ENCODE measurements at places on chromosomes 2 and 18.

DNA sequence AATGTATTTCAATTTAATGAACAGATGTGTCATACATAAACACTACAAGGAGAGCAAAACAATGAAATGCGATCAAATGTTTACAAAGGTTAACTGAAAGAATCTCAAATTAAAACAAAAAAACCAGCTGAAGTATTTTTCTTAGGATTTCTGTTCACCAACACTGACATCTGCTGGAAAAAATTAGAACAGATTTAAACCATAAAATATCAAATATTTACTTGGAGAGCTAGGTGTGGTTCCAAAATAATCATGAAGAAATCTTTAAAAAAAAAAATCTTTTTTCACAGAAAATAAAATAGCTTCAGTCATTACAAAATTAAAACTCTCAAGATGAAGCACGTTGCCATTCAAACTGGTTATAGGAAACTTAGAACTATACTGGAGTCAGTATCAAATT, 13.8 kb downstream of the MMADHC start:
- peak; percentile 16 for DNase-seq

- DNase-seq = no peak
Observed at GRCh38 chr2:231422056-231422455, 26.5 kb downstream of the B3GNT7 start.

- no peak for DNase-seq
Observed at GRCh38 chr2:120558847-120559246, 176.8 kb upstream of the GLI2 start.

DNA sequence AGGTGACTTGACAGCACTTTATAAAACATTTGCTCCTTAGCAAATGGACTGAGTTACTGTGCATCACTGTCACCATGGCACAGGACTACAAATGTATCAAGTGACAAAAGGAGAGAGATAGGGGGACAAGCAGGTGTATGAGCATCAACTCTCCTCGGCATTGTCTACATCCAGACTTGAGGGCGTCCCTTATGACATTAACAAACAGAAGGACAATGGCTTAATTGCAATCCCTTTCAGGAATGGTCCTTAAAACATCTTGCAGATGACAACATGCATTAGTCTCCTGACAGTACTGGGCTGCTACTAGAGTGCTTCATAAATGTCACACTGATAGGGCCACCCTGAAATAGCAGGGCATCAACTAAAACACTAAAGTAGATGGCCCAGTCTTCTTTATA, 198.8 kb downstream of the PDE1A start:
- no peak for DNase-seq

DNA sequence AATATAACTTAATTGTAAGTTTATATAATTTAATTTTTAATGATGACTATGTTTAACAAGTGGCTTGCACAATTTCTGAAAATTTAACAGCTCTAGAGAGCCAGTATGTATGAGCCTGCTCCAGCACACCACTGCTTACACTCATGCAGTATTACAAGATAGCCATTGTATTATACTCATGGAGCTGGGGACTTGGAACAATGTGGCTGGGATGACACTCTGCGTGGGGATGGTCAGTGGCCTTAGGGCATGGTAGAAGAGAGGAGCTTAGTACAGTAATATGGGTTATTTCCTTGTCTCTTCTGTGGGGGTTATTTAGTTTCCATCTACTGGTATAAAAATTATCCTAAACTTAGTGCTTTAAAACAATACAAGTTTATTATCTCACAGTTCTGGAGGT, 105.1 kb upstream of the STON1 start:
- no peak for DNase-seq

- peak; percentile 11 for DNase-seq
Observed at GRCh38 chr18:26771524-26771923, 94.0 kb downstream of the AQP4 start.

DNA sequence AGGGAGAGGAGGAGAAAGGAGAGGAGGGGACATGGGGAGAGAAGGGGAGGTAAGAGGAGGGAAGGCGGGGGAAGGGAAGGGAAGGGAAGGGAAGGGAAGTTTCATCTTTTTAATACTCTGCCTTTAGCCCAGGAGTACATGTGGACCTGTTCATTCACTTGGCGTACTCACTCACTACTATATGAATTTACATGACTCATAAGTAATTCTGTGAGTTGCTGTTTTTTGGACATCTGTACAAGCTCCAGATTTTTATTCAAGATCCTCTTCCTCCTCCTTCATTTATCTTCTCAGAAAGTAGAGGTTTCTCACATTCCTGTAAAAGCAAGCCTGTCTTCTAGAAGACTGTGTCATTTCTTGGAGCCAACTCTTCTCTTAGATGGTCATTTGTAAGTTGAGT, 84.6 kb downstream of the RDH14 start:
- no peak for DNase-seq

DNA sequence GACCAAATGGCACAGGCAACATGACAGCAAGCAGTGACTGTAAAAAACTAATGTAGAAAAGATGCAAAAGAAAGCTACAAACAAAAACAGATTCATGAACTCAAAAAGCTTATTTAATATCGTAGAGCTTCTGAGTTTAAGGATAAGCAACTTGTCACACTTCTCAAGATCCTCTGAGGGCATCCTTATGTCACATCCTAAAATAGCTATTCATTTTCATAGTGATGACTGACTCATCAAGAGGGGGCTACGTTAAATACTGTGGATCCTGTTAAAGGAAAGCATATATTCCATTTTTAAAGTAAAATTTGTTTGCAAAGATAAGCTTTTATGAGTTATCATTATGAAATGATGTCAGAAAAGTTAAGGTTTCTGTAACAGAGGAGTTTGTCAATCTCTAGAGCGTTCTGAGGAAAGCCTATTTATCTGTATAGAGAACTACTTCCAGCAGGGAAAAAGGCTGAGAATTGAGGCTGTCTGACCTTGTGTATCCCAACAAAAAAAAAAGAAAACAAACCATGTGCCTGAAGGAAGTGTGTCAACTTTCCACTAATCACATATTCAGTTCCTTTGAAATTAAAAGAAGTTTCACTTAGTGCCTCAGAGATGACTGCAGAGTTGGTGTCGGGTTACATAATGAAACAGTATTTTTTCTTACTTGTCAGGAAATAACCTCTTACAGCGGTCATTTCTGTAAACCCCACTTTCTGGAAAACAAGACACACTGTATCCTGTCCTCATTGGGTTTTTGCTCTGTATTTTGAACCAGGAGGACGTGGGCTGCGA, 115.5 kb downstream of the ESCO1 start:
- peak; percentile 23 for DNase-seq

- DNase-seq = no peak
Observed at GRCh38 chr2:53500181-53500580, 267.4 kb upstream of the CHAC2 start.

- no peak for DNase-seq
Observed at GRCh38 chr2:119229716-119230115, 6.1 kb downstream of the STEAP3 start.

GRCh38 chr2:24702800-24703199, 90.4 kb downstream of the PTRHD1 start:
- peak; percentile 84 for DNase-seq

DNA sequence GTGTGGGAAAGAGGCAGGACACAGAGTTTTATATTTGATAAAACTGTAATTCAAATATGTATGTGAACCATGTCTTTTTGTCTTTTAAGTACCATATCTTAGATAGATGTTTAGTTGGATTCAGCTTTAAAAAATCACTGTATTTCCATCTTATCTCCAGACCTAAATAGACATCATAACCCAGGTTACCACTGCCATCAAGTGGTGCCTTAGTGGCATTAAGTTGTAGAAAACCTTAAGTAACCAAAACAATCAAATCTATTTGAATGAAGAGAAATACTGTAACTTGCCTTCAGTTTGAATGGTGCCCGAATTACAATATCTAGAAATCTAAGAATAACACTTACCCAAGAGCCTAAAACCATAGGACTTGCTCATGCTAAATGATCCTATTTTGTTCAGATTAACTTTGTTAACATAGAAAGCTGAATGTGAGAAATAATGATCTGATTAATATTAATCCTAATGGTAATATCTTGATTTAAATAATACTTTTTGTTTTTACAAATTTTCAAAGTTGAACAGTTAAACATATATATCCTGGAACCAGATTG, 92.5 kb upstream of the MAP2 start:
- DNase-seq = peak; percentile 68

DNA sequence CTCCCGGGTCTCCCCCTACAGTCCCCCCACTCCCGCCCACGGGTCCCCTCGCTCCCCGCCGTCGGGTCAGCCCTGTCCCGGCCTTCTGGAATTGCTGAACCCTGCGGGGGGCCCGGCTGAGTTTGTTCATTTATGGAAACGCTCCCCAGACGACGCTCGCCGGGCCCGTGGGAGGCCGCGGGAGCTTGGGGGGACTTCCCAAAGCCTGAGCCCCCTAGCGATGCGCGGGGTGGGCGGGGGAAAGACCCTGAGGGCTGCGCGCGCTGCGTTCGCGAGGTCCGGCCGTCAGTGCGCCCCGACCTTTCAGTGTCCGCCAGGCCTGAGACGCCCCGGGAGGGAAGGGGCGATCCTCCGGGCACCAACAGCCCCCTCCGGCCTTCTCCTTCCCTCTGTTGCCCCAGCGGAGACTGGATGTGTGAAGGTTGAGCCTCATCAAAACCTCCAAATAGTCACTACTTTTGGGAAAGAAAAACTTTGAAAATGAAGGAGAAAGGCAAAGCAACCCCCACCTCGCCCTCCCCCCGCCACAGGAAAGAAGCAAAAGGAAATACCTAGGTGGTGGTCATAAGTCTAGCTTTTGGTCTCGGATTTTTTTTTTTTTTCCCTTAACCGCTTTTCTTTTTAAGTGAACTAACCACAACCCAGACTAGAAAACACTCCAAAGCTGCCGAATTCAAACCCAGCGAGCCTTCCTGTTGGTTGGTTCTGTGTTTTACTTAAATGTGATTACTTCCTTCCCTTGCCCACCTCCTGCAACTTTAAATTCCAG, 509 bp upstream of the CYS1 start:
- DNase-seq = no peak

DNA sequence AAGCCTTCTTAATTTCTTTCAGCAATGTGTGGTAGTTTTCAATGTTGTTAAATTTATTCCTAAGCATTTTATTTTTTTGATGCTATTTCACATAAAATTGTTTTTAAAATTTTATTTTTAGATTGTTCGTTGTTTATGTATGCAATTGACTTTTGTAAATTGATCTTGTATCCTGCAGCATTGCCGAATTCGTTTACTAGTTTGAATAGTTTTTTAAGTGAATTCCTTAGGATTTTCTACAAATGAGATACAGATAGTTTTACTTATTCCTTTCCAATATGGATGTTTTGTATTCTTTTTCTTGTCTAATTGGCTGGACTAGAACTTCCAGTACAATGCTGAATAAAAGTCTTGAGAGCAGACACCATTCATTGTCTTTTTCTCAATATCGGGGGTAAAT, 55.6 kb downstream of the QPCT start:
- no peak for DNase-seq

DNA sequence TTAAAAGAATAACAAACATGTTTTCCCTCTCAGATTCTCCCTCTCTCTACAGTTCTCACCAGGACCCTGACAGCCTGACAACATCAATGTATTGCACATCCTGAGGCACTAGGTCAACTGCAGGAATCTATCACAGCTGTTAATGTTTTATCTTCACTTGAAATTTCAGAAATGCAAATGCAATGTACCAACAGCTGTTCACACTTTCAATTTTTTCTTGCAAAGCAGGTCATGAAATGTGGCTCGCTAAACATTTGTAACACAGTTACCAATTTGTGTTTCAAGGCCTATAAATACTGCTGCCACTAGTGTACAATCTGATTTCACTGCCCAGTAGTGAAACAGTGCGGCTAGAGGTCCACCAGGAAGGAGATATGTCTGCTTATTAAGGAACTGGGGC, 147.8 kb downstream of the EXOC6B start:
- DNase-seq = no peak

- peak; percentile 93 for DNase-seq
Observed at GRCh38 chr2:25851740-25852503, 26.4 kb downstream of the ASXL2 start.

GRCh38 chr2:238090887-238091286, 9.3 kb upstream of the ESPNL start:
- no peak for DNase-seq

- DNase-seq = no peak
Observed at GRCh38 chr2:71496156-71496770, 42.9 kb downstream of the DYSF start.

DNA sequence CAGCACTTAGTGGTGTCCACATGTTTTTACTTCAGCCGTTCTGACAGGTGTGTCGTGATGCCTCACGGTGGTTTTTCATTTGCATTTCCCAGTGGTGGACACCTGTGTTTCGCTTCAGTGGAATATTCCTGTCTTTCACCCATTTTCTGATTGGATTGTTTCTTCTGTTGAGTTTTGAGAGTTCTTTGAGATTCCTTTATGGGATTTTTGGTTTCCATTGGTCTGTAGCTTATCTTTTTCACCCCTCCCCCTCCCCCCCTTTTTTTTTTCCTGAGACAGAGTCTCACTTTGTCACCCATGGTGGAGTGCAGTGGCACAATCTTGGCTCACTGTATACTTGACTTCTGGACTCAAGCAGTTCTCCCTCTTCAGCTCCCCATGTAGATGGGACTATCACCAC, 8.0 kb downstream of the ANKRD23 start:
- DNase-seq = no peak

DNA sequence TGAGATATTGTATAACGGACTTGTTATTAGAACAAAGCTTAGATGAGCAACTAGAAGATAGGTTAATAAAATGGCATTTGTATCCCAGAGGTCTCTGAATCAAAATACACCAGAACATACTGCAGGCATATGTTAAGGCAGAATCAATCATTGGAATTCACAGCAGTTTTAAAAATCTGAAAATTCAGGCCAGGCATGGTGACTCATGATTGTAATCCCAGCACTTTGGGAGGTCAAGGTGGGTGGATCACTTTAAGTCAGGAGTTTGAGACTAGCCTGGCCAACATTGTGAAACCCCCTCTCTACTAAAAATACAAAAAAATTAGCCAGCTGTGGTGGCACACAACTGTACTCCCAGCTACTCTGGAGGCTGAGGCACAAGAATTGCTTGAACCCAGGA, 405.2 kb downstream of the ZEB2 start:
- no peak for DNase-seq

GRCh38 chr2:56709181-56709580, 525.4 kb downstream of the CCDC85A start:
- no peak for DNase-seq

- no peak for DNase-seq
Observed at GRCh38 chr2:26454561-26455001, 23.3 kb downstream of the OTOF start.

GRCh38 chr18:57583297-57583835, 3.1 kb downstream of the FECH start:
- no peak for DNase-seq

GRCh38 chr2:207241198-207241597, 75.5 kb upstream of the KLF7 start:
- DNase-seq = no peak

Data from fibroblast of pulmonary artery (primary cell).